ENCODE measurements at places on chromosomes 5 and 9.

DNA sequence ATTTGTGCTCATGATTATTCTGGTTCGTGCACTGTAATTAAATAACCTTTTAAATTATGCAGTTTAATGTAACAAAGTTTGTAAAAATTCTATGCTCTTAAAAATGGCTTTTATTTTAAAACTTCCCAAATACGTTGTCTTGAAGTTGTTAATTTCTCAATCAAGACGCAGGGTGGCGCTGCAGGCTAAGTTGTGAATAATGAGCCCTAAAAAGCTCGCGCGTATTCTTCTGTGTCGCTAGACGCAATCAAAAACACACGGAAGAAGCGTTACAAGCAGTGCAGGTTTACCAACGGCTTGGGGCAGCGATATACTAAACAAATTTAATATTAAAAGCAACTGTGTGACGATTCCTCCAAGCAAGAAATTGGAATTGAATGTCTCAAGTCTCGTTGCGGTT lies at the start of gene PCDHB4:
Gene PCDHB4 (plus strand): TSS at position 256 of the 400 bp plus-strand sequence. CDS start 181 bp downstream, outside the sequence.
- peak; percentile 11 for DNase-seq

- no peak for DNase-seq
Observed at GRCh38 chr9:97437051-97437600, 25.2 kb downstream of the TDRD7 start.

- no peak for DNase-seq
Observed at GRCh38 chr9:34405719-34406118, 29.0 kb upstream of the MYORG start.

- no peak for DNase-seq
Observed at GRCh38 chr9:134227451-134228411, 63.4 kb upstream of the RNU6ATAC start.

DNA sequence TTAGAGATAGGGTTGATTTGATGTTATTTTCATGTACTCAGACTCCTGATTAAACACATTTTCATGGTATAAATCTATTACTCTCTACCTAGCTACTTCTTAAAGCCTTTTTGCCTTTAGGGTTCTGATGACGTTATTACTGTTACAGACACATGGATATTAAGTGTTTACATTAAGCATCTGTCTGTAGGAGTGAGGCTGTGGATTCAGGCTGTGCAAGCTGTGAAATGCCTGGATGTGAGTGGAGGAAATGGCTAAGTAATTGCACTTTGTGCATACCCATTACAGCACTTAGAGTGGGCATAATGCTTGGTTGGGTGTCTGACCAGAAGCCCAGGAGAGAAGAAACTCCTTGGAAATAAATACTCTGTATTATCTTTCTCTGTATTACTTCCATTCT lies 186.8 kb downstream of the SNX18 start:
- no peak for DNase-seq

GRCh38 chr9:98339987-98340800 lies 84.7 kb upstream of the TBC1D2 start:
- DNase-seq, result no peak

- DNase-seq, result peak; percentile 40
Observed at GRCh38 chr5:168528521-168529373, at the start of gene FBLL1. TSS of gene FBLL1 (plus strand) at chr5:168529305. CDS start at chr5:168529505, 200 bp downstream.

GRCh38 chr5:95220381-95220780 lies 64.5 kb downstream of the MCTP1 start:
- DNase-seq, result no peak

DNA sequence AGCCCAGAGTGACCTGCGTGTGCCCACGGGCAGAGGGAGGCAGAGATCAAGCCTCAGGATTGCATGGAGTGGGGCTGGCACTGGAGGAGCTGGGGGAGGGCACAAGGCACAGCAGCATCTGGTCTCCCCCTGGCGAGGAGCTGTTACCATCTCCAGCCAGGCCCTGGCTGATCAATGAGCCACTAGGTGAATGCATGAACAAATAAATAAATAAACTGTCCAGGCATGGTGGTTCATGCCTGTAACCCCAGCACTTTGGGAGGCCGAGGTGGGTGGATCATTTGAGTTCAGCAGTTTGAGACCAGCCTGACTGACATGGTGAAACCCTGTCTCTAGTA lies 14.3 kb upstream of the PSMB7 start:
- DNase-seq, result no peak

DNA sequence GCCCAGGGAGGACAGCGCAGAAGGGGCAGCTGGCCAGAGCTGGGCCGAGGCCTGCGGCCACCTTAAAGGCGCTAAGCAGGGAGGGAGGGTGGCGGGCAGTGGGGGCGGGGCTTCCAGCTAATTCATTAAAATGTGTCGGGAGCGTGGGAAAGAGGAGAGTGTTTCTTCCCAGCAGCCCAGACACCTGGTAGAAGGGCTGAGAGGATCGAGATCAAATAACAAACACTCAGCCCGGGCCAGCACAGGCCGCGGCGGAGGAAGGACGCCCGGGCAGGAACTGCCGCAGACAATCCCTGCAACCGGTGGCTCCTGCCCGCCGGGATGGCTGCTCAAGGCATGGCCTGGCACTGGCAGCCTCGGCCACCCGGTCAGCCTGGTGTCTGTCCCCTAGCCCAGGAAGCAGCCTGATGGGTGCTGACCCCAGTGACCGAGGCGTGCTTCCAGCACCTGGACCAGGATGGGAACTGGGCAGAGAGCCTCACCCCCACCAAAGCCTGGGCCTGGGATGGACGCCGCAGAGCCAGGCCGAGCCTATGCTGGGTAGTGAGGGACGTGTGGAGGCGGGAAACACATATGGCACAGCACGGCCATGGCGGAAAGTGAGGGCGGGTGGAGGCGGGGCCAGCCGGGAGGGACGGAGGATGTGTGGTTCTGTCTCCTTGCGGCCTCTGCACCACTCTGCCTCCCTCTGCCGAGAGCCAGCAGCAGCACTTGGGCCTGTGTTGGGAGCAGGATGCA lies 3.2 kb upstream of the NRARP start:
- peak; percentile 83 for DNase-seq

- no peak for DNase-seq
Observed at GRCh38 chr9:20664501-20664900, 19.6 kb upstream of the FOCAD start.

DNA sequence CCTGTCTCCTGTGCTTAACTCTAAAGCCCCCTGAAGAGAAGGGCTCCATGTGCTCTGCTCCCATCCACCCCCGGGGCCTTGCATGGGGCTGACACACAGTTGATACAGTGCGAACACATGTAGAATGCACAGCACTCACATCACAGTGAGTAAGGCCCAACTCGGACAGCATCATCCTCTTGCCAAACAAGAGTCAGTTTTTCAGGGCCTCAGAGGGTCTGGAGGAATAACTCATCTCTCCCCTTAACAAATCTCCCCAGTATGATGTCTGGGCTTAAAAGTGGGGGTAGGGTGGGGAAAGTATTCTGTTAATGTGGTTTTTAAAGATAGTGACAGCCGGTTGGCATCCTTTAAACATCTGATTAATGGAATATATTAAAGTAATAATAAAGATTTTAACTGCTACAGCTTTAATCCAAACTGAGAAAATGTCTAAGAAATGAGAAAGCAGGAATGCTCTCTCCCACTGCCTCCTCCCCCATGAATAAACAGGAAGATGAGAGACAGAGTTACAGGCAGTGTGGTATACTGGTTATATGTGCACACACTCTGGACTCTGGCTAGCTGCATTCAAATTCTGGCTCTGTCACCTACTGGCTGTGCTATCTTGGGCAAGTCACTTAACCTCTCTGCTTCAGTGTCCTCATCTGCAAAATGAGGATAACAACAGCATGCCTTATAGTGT lies 22.5 kb downstream of the APBA1 start:
- no peak for DNase-seq

DNA sequence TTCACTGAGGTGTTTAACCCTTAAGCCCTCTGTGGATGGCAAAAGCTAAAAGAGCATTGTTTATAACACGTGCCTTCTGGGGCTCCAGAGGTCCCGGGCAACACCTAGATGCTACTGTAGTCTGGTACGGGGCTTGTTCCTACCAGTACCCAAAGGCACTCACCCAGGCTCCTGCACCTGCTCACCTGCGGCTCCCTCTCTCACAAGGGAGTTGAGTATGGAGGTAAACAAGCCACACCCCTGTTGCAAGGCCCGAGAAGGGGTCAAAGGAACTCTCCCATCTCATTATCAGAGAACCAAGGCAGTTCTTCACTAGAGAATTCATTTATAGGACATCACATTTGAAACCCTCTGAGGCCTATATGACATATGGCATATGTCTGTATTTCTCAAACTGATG lies 53.4 kb upstream of the IL6ST start:
- no peak for DNase-seq

DNA sequence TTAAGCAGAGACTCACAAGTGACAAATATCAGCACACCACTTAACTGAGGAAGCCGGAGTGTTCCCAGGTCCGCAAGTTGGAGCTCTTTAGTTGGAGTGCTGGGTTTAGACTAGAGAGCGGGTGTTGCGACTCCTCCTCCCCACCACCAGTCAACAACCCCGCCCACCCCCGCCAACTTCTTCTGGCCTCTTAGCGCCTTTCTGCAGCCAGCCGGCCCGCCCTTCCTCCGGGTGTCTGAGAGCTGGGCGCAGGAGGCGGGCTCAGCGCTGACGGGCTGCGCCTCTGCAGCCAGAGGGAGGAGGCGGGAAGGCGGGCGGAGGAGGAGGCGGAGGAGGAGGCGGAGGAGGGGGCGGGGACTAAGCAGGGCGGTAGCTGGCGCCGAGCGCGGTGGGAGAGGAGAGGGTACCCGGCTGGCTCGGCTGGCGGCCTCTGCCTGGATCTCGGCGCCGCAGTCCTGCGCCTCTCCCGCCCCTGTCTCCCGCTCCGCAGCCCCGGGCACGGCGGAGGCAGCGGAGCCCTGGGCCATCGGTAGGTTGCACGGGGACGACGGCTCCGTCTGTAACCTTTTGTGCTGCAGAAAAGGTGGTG lies at the start of gene MACIR:
Gene MACIR (plus strand): TSS at position 396 of the 589 bp plus-strand sequence. CDS start 17,157 bp downstream, outside the sequence.
- peak; percentile 95 for DNase-seq
